GF-D8 (cell line): ENCODE measurements at places on chromosomes 13 and 19.

GRCh38 chr13:68784275-68784674 is 1323.4 kb upstream of the ATXN8OS start:
- no peak for DNase-seq

DNA sequence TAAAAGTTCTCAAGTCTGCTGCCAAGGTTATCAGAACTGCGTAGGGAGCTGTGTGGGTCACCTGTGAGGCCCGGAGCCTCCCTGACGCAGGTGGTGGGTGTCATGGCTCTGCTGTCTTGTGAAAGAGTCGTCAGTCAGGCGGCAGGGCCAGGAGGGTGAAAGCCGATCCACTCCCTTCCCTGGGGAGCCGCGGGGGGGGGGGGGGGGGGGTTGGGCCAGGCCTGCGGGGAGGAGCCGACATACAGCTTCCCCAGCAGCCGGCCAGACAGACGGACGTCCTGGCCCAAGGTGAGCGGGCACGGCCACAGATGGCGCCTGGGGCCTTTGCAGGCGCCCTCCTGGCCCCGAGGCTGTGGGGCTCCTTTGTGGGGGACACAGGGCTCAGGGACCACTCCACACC is 12.4 kb downstream of the SBNO2 start:
- no peak for DNase-seq

GRCh38 chr19:11225815-11226214 is 13.6 kb upstream of the ANGPTL8 start:
- DNase-seq = no peak

- DNase-seq = no peak
Observed at GRCh38 chr19:13946414-13946813, 5.9 kb upstream of the DCAF15 start.

GRCh38 chr19:50542943-50543342 is 25.3 kb downstream of the LRRC4B start:
- DNase-seq = no peak

DNA sequence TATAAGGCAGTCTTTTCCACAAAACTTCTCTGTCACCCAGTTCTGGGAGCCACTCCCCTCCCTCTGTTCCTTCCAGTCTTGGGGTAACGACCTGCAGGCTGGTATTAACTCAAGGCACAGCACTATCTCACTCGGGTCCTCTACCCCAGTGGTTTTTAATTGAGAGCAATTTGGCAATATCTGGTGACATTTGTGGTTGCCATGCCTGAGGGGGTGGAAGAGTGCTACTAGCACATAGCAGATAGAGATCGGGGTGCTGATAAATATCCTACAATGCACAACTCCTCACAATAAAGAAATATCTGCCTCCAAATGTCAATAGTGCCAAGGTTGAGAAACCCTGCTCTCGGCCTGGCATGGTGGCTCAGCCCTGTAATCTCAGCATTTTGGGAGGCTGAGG is 117.7 kb upstream of the ABCC4 start:
- DNase-seq = peak; percentile 31

GRCh38 chr13:53642306-53642705 is 613.7 kb downstream of the OLFM4 start:
- DNase-seq = no peak

DNA sequence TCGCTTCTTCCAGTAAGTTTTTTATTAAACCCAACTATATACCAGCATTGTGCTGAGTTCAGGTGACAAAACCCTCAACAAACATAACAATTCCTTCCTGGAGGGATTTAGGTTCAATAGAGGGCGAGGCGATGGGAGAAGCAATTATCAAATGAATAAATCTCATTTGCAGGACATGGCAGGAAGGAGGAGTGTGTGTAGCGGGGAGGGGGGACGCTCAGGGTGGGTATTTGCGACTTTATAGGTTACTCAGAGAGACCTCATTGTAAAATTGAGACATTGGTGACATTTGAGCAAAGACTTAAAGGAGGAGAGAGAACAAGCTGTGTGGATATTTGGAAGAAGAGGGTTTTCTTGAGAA is 3.9 kb downstream of the C3 start:
- DNase-seq = no peak

DNA sequence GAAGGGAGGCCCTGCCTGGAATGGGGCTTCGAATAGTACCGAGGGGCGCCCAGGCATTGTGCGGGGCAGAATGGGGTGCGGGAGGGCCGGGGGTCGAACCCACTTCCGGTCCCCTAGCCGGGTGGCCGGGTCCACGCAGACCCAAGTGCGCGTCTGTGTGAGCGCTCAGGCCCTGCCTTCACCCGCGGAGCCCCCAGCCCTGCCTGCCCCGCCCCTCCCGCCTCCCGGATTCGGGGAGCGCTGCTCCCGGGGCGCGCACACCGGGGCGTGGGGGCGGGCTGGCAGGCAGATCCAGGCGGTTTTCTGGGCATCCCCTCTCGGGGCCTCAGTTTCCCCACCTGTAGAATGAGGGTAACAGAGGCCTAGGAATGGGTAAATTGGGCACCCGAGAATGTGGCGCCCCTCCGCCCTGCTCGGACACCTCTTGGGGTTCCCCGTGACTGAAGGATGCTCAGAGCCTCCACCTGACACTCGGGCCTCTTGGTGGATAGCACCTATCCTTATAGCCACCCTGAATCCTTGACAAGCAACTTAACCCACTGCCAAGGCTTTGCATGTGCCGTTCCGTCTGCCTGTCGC is 682 bp downstream of the PIK3R2 start:
- no peak for DNase-seq

- no peak for DNase-seq
Observed at GRCh38 chr13:34738254-34738992, 203.6 kb upstream of the NBEA start.

GRCh38 chr19:23515551-23515950 is 120.3 kb upstream of the ZNF91 start:
- peak; percentile 45 for DNase-seq

- peak; percentile 39 for DNase-seq
Observed at GRCh38 chr19:38686530-38686888, 39.1 kb downstream of the ACTN4 start.

- DNase-seq = no peak
Observed at GRCh38 chr19:2503521-2504109, 27.7 kb downstream of the GADD45B start.

DNA sequence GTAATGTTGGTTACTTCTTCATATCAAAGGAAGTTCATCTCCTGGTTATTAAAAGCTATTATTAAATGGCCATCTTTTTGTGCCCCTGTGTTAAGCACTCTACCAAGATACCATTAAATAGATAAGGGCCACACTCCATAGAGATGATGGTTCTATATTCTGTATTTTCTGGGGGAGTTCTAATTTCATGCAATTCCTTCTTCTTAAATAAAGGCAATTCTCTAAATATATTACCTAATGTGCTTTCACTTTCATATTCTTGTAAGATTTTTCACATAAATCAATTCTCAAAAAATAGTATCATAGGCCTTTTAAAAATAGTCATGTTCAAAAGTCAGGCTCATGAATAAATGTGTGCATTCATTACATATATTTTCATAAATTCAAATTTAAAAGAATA is 47.0 kb upstream of the USPL1 start:
- DNase-seq = no peak

DNA sequence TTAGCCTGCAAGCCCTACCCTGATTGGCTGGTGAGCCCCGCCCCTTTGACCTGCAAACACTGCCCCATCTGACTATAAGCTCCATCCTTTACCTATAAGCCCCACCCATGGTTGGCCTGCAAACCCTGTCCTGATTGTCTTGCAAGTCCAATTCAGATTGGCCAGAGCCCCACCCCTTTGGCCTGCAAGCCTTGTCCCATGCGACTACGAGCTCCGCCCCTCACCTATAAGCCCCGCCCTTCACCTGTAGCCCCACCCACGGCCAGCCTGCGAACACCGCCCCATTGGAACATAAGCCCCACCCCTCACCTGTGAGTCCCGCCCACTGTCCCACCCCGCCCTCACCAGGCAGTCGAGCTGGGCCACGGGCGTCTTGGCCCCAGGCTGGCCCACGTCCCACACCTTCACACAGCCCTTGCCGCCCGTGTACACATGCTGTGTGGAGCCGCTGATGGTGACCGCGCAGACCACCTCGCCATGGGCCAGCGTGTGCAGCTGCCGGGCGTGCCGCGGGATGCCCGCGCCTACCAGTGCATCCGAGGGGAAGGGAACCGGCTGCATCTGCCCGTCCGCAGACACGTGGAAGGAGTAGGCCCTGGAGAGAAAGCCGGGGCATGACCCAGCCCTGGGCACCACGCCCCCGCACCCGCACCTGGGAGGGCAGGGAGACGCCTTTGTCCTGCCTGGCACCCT is 22.9 kb downstream of the TLE2 start:
- DNase-seq = no peak

- no peak for DNase-seq
Observed at GRCh38 chr19:10113964-10114650, 2.6 kb downstream of the P2RY11 start.

DNA sequence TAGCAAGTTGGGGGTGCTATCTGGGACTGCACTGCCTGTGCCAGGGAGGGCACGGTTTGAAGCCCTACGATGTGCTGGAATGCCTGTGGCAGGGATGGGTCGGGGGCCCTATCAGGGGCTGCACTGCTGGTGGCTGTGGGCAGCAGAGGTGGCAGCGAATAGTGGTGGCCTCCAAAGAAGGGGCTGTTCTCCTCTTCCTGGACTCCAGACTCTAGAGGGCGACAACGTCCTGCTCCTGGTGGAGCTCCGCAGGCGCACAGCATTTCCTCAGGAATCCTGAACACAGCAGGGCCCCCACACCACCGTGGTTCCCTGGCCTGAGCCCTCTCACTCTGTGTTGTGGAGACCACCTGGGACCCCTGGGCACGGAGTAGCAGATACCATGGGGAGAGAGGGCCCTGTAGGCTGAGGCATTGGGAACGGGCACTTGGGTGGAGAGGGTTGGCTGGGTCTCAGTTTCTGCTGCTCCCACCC is 145.6 kb downstream of the TNFRSF19 start:
- no peak for DNase-seq

- no peak for DNase-seq
Observed at GRCh38 chr19:2326699-2327360, 1.6 kb downstream of the LSM7 start.

DNA sequence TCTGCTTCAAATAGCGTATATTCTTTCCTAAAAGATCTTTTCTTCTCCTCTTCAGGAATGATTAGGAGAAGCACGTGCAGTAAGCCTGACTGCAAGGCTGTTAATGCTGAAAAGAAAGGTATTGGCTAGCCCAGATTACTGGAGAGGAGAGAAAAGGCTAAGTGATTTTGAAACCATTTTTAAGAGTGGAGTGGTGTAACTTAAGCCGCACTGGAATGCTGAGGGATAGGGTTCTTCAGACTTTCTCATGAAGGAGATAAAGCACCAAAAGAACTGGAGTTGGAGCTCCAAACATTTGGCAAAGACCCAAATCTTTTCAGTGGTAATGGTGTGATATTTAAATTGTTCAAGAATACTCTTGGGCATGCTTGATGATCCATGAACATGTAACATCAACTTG is 388.3 kb downstream of the COG6 start:
- DNase-seq = no peak

DNA sequence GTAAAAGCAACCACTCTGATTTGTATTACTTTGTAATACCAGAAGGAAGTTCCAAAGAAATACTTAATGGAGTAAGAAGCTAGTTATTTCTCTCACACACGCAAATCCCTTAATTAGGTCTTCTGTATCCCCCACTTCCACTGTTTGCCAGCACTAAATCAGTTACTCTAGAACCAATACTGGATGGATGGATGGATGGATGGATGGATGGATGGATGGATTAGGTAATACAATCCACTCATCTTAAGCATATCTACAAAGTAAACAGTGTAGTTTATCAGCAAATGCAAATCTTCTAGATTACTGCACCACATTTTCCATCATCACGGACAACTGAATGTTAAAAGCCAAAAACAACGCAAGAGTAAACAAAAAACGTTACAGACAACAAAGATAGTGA is 5.2 kb upstream of the EFNB2 start:
- DNase-seq = no peak

DNA sequence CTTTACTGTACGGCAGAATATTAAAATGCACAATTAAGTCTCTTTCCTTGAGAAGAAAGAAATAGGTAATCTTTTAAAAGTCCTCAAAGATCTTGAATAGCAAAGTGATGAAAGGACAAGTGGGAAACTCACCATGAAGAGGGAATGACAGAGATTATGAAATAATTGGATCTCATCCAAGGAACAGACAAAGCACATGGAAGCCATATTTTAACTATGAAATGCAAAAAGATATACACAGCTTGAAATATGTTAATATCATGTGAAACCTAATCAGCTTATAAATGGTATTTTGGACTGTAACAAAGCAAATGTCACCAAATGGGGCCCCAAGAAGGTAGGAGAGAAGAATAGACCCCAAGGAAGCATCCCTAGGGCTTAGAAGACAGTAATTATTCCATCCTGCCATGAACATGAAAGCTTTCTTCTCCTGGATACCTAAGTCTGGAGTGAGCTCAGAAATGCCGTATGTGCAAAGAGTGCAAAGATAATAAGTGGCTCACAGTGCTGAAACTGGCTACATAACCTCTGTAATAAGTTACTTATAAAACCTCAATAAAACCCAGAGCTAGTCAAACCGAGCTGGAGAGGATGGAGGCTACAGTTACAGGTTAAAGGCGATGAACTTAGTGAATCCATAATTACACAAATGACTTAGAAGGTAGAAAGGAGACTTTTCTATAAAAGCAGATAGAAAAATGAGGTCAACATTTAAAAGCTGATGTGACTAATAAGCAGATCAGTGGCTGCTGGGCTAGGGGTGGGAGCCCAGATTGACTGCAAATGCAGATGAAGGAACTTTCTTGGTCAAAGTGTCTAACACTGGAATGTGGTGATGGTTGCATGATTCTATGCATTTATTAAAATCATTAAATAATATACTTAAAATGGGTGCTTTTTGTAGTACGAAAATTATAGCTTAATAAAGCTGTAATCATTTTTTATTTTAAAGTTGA is 34.4 kb downstream of the DCLK1 start:
- no peak for DNase-seq

DNA sequence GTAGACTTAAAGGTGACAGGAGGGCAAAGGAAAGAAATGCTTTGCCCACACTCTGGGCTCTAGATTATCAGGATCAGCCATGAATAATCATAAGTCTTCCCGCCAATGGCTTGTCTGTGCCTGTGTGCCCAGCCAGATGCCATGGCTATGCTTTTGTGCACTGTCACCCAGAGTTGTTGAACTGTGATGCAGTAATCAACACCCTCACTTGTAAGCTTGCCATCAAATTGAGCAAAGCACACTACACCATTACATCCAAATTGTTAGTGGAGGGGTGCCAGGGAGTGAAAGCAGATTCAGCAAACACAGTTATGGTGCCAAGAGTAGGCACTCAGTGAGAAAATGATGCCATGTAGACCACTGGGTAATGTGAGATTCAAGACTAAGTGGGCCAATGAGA is 845.3 kb upstream of the MIR17HG start:
- DNase-seq = no peak
